Activated CD4-positive, alpha-beta T cell treated with anti-CD3 and anti-CD28 coated beads, Interleukin-2, amount 10 ng/mL, durations not matched to agents 7 days and 5 days (primary cell): ENCODE measurements at places on chromosomes 11 and 22.

GRCh38 chr11:69401715-69402114 lies 79.7 kb upstream of the LINC01488 start:
- peaks cover 36% of the 10 kb centered on the region for H3K27me3 ChIP-seq
- no peak for DNase-seq
- peaks cover 19% of the 10 kb centered on the region for H3K4me1 ChIP-seq
- peaks cover 6% of the 10 kb centered on the region for H3K36me3 ChIP-seq

DNA sequence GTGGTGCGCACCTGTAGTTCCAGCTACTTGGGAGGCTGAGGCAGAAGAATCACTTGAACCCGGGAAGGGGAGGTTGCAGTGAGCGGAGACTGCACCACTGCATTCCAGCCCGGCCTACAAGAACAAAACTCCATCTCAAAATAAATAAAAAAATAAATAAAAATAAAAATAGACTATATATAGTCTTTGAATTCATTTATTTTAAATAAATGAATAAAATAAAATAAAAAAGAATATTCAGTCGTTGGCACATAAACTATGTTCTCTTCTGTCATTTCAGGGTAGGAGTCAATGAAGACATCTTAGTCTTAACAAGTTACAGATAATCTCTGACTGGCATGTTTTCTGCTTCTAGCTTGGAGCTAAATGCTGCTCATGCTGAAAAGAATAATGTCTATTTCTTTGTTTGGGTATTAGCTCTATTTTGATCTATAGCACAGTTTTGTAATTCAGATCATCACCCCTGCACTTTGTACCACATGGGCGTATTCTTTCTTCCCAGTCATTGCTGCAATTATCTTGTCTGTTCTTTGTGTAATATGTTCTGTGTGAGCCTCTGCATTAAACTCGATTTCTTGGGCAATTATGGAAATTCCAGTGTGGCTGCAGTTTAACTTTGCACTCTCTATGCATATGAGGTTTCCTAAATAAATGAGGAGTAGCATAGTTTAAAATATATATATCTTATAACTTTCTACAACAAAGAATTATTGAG lies 1.4 kb upstream of the MS4A14 start:
- no peaks in the 10 kb centered on the region for H3K27me3 ChIP-seq
- no peak overlapping the region for H3K4me3 ChIP-seq
- no peaks in the 10 kb centered on the region for H3K4me1 ChIP-seq
- DNase-seq: no peak

GRCh38 chr11:74654976-74655375 lies 62.6 kb downstream of the POLD3 start:
- H3K4me1 ChIP-seq: no peaks in the 10 kb centered on the region
- no peaks in the 10 kb centered on the region for H3K27me3 ChIP-seq
- peaks cover 70% of the 10 kb centered on the region for H3K36me3 ChIP-seq
- DNase-seq: no peak
- no peak overlapping the region for H3K4me3 ChIP-seq

DNA sequence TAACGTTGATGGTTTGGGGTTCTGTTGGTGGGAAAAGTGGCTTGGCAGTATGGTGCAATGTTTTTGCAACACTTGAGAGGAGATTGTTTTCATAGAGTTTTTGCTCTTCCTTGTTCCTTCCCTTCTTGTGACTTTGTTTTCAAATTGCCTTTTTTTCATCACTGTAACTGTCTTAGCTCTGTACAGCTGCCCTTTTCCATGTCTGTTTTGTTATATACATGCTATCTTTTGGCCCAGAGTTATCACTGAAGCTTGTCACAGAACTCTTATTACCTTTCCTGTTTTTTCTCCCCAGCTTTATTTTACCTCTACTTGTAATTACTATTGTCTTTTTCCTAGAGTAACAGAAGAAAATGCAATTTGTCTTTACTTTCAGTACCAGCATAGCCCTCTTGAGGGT lies 154.1 kb downstream of the DDX10 start:
- H3K4me1 ChIP-seq: peaks cover 1% of the 10 kb centered on the region
- H3K27ac ChIP-seq: no peak overlapping the region
- H3K4me3 ChIP-seq: no peak overlapping the region
- DNase-seq: no peak
- H3K27me3 ChIP-seq: no peaks in the 10 kb centered on the region
- no peaks in the 10 kb centered on the region for H3K36me3 ChIP-seq
